Left ventricle myocardium superior (tissue), 1 donor: ENCODE measurements at places on chromosomes 4 and X.

- no peak for DNase-seq
These were observed 196.1 kb upstream of the GK2 start for GRCh38 chr4:79604152-79604551.

- DNase-seq: no peak
These were observed 27.4 kb upstream of the PLAC1 start for GRCh38 chrX:134685668-134686067.

- no peak for DNase-seq
These were observed 671.6 kb downstream of the FAT4 start for GRCh38 chr4:125986307-125986706.

GRCh38 chr4:140996766-140997165 is 136.5 kb downstream of the RNF150 start:
- DNase-seq: no peak

GRCh38 chr4:152089584-152089983 is 328.8 kb upstream of the GATB start:
- no peak for DNase-seq

- DNase-seq: no peak
These were observed 668.8 kb upstream of the PRKX start for GRCh38 chrX:4382273-4382672.

DNA sequence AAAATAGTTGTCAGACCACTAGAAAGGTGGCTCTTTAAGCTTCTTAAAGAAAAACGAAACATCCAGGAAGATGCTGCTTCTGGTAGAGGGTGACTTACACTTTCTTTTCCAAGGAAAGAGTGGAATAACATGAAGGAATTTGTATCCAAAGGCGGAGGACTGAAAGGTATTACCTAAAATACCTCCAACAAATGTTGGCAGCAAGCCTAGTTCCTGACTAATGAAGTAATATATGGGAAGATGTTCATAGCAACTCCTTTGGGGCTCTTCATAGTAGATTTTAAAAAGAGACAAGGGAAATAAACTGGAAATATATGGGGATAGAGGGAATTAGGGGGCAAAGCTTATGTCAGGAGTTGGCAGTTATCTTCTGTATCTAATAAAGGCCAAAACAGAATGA is 116.2 kb downstream of the AASDH start:
- DNase-seq: no peak

GRCh38 chr4:123866796-123867195 is 470.2 kb downstream of the SPRY1 start:
- DNase-seq: no peak

GRCh38 chr4:38791010-38791409 is 8.2 kb upstream of the TLR10 start:
- no peak for DNase-seq
